ENCODE measurements at places on chromosomes 13 and 19.

GRCh38 chr13:51802631-51803418 lies 1.1 kb downstream of the DHRS12 start:
- DNase-seq, result no peak

- DNase-seq, result no peak
Measured at GRCh38 chr13:26471807-26472206, 85.7 kb upstream of the WASF3 start.

DNA sequence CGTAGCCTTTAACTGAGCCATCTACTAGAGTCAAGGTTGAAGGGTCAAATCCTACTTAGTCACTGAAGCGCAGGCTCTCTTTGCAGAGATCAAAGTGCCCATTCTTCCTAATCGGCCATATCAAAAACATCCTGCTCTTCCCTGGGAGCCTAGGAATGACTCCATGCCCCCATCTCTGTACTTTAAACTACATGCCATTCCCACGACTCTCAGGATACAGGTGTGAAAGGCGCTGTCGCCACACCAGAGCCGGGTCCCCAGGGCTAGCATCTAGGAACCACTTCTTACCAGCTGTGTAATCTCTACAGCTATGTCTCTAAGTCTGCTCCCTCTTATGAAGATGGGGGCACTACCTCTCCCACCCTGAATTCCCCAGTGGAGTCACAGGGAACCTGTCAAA lies 22.3 kb downstream of the IRS2 start:
- DNase-seq, result peak; percentile 32

DNA sequence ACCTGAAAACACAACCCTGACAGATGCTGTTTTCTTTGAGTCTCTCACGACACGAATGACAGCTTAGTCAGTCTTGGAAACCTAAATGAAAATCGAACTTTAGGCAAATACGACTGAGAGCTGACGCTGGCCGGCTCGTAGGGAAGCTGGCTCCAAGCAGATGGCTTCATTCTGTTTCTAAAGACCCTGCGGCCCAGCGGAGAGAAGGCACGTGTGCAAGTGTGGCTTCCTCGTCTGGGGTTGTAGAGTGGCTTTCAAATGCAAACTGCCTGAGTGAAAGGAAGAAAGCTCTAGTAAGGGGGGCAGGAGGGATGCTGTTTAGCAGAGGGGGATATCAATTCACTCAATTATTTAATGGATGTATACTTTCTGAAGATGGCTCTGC lies 26.1 kb upstream of the TIMM44 start:
- DNase-seq, result peak; percentile 78

GRCh38 chr19:6499052-6499790 lies 2.9 kb downstream of the TUBB4A start:
- DNase-seq, result no peak

DNA sequence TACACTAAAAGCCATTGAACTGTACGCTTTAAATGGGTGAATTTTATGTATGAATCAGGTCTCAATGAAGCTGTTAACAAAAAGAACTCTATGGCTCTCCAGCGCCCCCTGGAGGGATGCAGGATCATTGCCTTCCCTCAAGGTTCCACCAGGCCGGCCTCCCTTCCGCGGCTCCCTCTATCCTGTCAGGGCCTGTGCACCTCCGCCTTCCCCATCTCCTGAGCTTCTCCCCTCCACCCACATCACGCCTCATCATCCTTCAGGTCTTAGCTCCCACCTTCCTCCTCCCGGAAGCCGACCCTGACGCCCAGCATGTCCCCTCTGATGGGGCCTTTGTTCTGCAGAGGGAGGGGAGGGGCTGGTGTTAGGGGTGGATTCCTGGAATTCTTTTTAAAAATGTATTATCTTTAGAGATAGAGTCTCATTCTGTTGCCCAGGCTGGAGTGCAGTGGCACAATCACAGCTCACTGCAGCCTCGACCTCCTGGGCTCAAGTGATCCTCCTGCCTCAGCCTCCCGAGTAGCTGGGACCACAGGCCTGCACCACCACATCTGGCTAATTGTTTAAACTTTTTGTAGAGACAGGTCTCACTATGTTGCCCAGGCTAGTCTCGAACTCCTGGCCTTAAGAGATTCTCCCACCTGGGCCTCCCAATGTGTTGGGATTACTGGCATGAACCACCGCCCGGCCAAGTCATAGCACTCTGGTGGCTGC lies 27.7 kb downstream of the MEIS3 start:
- peak; percentile 86 for DNase-seq

DNA sequence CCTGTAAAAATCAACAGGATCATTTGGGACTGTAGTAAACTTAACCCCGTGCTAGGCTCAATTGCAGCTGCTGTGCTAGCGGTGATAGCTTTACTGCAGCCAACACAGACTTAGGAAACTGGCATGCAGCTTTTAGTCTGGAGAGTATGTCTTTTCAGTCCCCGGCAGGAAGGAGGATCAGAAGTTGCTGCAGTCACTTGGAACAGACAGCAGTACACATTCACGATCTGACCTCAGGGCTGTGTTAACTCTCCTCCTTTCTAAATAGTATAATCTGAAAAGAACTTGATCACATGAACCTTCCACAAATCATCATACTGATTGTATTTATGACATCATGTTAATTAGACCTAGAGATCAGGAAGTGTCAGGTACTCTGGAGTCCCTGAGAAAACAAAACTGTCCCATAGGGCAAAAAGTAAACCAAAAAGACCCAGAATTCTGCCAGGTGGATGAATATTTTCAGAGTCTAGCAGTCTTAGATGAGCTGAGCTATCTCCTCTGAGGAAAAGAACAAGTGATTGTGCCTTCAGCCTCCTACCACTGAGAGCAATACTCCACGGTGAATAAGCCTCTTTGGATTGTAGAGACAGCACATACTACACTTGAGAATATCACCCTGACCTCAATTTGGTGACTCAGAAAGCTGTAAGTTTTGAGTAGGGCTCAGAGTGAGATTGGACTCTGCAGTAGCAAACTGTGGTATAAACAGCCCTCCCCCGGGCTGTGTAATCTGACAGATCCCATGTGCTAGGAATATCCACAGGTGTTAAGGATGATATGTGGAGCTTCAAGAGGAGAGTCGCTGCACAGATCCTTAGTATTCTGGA lies 181.0 kb upstream of the GPR12 start:
- DNase-seq, result no peak
